AG08395 (cell line): ENCODE measurements at places on chromosomes 7 and 10.

DNA sequence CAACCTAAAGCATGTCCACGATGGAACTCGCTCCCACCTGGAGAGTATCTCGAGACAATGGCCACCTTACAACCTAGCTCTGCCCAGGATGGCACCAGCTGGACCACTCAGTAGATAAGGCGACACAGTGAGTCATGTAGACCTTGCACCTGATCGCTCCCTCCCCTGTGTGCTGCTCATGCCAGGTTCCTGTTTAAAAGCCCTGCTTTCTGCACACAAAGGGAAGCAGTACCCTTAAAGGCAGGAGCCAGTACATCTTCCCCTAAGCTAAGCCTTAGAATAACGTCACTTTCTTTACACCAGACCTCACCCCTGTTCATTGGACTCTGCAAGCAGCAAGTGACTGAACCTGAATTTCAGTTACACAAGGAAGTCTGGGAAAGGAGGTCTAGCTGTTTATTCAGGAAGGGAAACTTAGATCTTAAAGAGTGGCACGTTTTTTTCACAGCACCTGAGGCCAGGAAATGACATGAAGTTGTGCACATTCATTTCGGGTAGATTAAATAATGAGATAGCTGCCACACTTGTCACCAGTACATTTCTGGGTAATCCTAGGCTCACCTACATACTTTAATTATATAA is 117.9 kb downstream of the MTPAP start:
- no peak for DNase-seq

DNA sequence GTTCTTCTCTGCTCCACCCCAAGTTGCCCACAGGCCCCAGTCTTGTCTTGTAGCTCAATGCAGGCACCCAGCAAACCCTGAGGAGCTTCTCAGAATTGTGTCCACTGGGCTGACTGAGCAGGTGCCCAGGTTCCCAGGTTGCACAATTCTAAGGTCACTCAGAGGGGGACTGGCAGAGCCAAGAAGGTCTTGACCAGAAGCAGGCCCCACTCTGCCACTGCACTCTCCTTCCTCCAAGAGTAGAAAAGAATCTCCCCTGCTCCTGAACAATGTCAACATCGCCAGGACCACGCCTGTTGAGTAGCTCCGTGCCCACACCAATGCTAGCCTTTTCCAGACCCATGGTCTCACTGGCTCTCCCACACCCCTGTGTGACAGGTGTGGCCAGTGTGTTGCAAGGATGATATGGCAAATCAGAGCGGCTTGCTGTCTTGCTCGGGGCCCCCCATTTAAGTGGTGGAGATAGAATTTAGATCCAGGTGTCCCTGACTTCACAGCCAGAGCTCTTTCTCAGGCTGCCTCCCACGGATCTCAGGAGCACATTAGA is 577 bp downstream of the LRRC18 start:
- no peak for DNase-seq

GRCh38 chr10:61850376-61850775 is 51.1 kb upstream of the ARID5B start:
- no peak for DNase-seq

DNA sequence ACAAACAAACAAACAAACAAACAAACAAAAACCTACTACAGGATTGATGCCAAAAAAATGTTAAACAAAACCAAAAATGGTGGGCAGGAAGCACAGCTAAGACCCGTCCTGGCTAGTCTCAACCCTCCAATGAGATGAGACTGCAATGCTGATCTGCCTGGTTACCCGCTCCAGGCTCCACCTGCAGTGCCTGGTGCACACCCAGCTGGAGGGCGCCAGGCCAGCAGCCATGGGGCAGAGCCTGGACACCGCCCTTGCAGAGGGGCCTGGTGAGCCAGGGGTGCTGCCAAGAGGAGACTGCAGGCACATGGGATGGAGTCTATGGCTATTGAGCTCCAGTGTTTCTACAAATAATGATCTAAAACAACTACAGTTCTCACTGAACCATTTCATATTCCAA is 107.0 kb downstream of the LARP4B start:
- no peak for DNase-seq

DNA sequence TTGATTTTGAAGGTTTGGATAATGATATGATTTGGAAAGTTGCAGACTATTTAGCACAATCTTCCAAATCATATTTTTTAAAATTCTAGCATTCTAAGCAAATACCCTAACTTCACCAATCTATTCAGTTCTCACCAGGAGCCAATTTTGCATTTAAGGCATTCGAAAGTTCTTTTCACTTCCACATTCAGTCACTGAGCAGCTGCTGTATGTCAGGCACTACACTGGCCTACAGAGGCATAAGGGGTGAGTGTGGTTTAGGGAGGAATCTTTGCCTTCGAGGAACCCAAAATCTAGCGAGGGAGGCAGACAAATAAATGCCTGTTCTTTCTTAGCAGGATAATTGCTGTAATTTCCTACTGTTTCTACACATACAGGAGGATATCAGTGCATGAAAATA is 10.7 kb upstream of the UCN3 start:
- no peak for DNase-seq

GRCh38 chr7:155741805-155742204 is 70.5 kb downstream of the SHH start:
- DNase-seq: no peak

- peak; percentile 79 for DNase-seq
These were observed 43.9 kb upstream of the GRB10 start for GRCh38 chr7:50826371-50827172.

- peak; percentile 12 for DNase-seq
These were observed 23.8 kb downstream of the MAPK8 start for GRCh38 chr10:48330269-48330668.
